ENCODE measurements at places on chromosomes 5 and 9.

DNA sequence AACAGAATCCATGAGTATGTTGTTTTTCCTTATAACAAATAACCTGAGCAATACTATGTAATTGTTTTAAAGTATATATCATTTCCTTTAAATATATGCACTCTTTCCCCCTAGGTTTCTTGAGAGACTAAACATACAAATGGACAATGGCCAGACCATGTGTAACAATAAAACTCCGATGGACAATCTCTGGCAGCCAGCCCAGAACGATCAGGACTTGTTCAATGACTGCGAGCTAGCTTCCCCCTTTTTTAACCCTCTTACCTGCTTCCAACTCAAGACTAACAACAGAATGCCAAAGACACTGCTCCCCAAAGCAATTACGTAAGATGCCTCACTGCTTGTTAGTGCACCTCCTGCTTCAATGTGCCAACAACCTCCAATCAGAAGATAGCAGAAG is 94.9 kb downstream of the HTR4 start:
- no peak for DNase-seq

DNA sequence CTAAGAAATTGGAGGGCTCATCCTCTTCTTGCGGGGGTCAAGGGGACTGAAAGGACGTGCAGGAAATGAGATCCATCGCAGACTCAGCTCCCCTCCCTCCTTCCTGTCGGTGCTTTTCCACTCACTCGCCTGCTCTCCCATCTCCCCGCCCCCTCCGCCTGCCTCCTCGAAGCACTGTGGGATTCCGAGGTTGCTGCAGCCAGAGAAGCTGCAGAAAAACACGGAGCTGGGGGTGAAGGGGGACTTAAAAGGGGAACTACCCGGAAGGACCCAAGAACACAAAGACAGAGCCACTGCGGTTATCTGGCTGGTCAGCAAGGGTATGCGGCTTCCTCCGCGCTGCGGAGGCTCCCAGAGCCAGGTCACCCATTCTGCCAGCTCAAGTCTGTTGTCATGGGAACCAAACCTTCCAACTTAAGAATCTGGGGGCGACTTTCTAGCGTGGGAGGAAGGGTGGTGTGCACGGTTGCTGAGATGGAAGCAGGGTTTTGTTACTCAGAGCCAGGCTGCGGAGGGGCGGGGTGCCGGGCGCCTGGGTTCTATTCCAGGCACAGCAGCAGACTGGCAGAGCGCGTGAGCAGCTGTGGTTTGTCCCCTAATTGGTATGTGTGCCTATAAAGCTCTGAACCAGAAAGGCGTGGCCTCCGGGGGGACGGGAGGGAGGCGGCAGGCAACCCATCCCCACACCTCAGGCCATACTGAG is 24.9 kb downstream of the PCDHGC5 start:
- DNase-seq = peak; percentile 96

DNA sequence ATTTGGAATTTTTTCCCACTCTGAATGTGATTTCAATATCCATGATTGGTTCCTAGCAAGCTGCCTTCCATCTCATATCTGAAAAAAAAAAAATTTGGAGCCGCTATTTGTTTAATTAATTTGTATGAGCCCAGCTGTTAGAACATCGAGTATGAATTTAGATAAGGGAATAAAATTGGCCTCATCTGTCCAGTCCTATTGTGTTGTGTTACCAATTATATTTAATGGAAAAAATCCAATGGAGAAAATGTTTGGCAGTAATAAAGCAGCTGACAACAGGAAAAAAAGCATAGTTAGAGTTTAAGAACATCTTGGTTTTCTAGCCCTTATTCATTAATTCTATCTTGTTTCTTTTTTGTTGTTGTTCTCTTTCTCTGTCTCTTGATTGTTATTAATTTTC is 735.6 kb upstream of the RIOK2 start:
- DNase-seq = no peak

- no peak for DNase-seq
Measured at GRCh38 chr9:9904041-9904440, 708.8 kb downstream of the PTPRD start.

DNA sequence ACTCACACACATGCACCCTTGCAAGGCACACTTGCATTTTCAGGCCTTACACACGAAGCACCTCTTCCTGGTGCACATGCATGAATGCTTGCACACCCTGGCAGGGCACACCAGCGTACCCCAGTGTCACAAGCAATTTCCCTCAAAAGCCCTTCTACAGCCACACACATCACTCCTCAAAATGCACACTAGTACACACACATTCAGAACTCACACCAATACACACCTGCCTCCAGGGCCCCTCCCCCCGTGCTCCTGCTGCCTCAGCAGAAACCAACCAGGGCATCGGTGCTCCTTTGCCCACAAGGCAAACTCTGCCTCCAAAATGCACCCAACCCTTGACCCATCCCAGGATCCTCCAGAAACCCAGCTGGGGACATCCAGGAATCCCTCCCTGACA is 1.2 kb downstream of the CAMK2A start:
- DNase-seq = no peak

- DNase-seq = no peak
Measured at GRCh38 chr5:78893940-78894677, 91.0 kb downstream of the ARSB start.

DNA sequence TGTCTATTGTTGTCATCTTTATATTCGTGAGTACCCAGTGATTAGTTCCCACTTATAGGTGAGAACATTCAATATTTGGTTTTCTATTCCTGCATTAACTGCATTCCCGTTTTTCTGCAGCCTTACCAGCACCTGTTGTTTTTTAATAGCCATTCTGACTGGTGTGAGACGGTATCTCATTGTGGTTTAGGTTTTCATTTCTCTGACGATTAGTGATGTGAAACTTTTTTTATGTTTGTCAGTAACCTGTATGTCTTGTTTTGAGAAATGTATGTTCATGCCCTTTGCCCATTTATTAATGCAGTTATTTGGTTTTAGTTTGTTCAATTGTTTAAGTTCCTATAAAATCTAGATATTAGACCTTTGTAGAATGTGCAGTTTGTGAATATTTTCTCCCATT is 546.0 kb upstream of the RORB start:
- DNase-seq = no peak

DNA sequence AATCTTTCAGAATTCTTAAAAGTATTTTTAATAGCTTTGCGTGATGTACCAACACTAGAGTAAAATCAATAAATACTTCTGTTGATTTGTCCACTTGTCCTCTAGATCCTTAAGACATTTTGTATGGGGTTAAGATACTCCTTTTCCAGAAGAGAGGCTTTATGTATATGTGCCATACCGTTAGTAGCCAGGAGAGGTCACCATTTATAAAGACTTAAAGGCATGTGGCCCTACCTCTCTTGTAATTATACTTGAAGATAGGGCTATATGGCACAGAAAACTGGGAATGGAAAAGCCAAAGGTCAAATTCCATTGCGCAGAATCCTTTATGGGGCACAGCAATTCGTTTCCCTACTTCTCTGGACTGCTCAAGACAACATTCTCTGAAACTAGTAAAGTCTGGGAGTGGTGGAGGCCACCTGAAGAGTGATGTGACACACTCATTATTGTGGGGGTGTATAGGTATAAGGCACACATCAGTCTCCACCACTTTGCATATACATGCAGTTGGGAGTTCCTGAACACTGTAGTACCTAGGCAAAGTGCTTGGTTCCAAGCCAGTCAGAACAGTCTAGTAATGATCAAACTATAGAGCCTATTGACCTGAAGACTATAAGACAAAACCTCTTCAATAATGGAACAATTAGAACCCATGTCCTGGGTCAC is 140.1 kb upstream of the FBXL17 start:
- peak; percentile 61 for DNase-seq

DNA sequence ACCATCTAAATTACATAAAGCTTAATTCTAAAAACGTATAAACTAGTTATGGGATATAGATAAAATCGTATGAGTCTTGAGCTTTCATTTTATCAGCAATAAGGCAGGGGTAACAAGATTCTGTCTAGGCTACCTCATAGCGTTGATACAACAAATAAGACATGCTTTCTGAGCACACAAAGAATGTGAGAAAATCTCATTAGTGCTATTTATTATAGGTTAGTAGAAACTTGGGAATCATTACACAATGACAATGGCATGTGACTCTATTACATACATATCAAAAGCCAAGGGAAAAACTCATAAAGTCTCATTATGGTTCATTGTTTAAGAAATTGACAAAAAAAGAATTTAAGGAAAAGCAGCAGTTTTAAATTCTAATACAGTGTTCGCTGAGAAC is 448.6 kb downstream of the PLK2 start:
- DNase-seq = no peak

DNA sequence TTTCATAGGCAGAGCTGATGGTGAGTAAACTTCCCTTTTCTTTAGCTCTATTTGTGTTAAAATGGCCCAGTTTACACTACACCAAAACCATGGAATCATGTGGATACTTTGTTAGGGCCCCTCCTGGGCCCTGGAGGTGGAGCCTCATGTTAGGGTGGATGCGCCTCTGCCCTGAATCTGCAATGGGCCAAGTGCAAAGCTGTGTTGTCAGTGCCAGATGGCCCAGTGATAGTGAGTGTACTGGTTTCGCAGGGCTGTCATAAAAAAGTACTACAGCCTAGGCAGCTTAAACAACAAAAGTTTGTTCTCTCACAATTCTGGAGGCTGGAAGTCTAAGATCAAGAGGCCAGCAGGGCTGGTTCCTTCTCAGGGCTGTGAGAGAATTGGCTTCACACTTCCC is 64.8 kb downstream of the HSPA4 start:
- DNase-seq = no peak

DNA sequence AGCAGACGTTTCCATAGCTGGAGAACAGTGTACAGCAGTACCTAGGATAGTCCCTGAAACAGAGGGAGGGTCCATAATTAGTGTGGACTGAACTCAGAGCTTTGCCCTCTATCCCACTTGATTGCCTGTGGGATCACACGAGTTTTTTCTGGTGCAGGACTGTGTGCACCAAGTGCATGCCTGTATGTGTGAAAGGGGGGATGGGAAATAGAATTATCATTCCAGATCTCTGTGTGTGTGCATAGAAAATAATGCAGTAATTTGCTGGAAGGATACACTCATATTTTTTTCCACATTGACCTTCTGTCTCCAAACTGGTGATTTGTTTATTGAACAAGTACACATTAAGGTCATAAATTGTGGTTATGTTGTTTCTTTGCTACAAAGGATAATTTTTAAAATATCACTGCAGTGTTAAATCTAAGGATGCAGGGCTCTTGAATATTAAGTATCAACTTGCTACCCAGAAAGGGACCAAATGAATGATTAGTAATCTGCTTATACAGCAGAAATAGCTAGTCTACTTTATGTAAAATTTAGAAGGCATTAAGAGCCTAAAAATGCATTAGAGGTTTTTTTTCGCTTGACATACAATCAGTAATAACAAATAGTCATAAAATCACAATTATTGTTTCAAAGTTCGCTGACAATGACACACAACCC is 292.9 kb downstream of the CDH18 start:
- DNase-seq = no peak

GRCh38 chr5:171162596-171162995 is 146.5 kb upstream of the TLX3 start:
- DNase-seq = peak; percentile 32
